Naive B cell (primary cell): ENCODE measurements at places on chromosomes 7 and 10.

DNA sequence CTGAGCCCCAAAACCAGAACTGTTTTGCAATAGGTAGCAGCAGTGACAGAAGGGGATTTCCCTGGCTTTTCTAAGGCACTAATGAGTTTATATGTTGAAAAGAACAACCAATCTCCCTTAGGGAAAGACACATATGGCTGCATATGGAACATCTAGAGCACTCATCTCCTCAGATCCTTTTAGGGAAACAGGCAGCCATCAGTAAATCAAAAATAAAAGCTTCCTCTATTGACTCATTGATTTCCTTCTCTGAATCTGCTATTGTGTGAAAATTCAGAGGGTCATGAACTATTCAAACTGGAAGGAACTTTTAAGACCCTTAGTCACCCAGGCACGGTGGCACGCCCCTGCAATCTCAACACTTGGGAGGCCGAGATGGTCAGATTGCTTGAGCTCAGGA, 110.9 kb upstream of the NANOS1 start:
- no peak for DNase-seq

GRCh38 chr7:152095771-152096170, 70.3 kb downstream of the GALNT11 start:
- no peak for DNase-seq

DNA sequence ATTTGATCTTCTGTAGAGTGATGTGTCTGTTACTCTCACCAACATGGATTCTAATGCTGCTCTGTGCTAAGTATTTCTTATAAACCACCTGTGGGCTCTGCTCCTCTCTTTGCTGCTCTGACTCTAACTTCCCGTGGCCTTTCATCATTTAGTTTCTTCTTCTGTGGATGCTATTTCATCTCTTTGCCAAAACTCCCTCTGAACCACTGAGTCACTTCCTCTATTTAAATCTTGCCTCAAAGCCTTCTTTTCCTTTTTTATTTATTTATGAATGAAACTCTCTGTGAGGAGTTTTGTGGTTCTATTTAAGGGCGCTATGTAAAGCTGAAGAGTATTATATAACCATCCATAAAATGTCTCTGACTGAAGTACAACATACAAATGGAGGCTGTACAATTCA, 538.5 kb downstream of the SUGCT start:
- no peak for DNase-seq

DNA sequence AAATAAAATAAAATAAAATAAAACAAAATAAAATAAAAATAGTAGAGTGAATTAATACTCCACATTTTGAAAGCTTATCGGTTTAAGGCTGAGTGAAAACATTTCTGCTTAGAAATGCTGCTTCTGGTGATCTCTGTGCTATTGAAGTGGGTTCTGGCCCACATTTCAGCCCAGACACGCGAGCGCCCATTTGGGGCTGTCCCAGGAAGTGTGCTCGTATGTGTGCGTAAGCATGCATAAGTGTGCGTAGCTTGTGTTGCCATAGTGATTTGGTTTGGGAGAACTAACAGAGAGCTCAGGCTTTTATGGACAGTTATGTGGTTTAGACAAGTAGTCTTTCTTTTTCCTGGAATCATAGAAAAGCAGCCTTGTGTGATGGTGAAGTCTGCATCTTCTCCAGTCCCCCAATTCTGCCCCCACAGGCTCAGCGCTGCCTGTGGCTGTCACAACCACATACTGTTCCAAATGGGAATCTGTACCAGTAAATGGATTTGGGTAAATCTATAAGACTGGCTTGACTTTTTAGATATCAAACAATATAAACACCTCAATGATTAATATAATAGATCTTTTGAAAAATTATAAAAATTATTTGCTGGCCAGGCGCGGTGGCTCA, 29.8 kb upstream of the PURB start:
- DNase-seq, result peak; percentile 80

DNA sequence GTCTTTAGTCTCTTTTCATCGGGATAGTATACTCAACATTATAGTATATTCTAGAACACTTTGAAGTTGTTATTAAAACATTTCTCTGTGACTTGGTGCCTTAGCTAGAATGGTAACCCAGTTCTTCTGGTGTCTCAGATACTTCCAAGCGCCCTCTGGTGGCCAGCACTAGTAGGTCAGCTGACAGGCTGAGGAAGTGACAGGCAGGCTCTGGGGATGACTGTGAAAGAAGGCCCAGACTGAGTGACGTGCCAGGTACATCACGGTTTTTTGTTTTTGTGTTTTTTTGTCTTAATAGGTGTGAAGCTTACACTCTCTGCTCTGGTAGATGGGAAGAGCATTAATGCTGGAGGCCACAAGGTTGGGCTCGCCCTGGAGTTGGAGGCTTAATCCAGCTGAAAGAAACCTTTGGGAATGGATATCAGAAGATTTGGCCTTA, 5.1 kb downstream of the COMTD1 start:
- peak; percentile 87 for DNase-seq

DNA sequence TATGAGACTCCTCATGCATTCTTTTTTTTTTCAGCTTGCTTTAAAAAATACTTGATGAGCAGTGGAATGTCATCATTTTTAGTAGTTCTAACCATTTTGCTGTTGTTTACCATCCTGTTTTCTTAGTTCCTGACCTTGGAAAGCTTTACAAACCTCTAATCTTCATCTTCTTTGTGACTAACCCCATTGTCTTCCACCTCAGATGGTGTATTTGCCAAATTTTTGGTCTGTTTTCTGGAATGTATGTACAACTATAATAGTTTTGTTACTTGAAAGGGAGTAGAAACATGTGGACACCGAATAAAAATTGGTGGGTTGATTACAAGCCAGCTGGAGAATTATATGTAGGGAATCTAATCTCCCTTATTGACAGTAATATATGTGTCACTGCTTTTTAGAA, 172.7 kb downstream of the SND1 start:
- DNase-seq, result no peak

GRCh38 chr10:77190291-77190690, 447.3 kb downstream of the KCNMA1 start:
- DNase-seq, result no peak

DNA sequence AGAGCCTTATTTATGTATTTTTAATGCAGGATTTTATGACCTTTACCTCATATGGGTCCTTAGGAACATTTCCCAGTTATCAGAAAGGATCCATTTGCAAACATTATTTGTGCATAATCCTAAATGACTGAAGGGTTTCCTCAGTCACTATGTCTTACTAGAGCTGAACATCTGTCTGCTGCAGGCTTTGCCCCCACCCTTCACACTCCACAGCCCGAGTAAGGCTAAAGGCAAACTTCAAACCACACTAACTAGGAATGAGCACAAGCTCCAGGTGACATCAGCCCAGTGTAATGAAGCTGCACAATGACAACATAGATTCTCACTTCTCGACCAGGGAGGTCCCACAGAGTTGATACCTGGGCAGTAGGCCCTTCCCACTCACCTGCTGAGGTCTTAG, 491.3 kb upstream of the MKI67 start:
- DNase-seq, result no peak

- DNase-seq, result no peak
These were observed 9.8 kb upstream of the PARD3 start for GRCh38 chr10:34824870-34825269.

- no peak for DNase-seq
These were observed 84.7 kb downstream of the ARL5B start for GRCh38 chr10:18743926-18744325.

GRCh38 chr10:102347236-102347828, 48.2 kb upstream of the NFKB2 start:
- no peak for DNase-seq

DNA sequence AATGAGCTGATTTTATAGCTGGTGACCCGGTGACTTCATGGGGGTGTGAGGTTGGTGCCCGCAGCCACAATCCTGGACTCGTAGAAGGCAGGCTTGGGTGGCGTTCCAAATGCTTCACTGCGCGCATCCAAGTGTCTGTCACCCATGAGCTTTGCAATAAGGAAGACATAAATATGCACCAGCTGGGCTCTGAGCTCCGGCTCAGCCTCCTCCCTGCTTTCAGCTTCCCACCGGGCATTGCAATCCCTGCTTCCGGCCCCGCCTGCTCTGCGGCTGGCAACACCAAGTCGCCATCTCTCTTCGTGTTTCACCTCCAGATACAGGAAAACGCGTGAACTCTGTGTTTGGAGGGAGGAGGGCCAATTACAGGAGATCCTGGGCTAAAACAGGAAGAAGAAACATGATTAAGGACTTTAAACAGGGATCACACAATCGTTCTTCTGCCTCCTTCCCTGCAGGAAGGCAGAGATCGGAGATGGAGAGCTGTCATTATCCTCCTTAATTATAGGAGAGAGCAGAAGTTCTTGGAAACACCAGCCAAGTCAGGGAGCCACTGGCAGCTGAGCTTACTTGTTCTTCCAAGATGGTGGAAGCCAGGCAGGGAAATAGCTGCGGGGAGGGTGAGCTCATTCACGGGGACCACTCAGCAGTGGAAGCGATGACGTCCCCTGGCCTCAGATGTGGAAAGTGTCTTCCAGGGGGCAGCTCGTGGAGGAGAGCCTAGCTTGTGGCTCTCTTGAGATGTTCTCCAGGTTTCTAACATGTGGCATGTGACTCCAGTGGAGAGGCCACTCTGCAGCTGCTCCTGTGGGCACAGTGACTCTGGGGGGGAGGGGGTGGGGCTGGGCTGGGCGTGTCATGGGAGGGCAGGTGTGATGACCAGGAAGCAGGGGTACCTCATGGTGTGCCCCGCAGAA, 134.9 kb downstream of the CAMK1D start:
- no peak for DNase-seq

DNA sequence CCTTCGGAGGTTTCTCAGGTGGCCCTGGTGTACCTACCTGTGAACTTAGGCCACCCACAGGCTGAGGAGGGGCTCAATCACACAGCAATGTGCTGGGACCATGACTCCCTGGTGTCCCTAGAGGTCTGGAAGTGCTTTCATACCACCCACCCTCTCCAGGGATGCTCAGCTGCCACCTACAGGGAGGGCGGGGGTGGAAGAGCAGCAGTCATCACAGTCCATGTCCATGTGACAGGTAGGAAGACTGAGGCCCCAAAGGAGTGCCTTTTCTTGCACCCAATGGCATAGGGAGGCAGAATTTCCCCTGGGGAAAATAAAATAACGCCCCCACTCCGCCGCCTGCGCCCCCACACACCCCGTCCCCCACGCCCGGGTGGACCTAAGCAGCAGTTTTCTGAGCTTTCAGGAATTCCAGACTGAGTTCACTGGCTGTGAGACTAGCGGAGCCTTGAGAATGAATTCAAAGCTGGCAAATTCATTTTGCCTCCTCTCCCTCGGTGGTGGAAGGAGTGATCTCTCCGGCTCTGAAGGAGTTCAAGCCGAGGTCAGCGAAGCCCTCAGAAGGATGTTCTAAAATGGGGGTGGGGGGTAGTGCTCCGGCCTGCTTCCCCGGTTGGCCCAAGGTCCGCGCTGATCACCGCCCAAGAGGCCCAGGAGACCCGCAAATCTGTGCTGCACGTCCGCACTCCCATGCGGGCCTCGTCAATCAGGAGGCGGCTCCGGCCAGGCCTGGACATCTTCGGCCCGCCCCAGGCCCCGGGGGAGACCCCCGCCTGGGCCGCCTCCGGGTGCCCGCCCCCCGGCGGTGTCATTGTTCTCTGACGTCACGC, 2.1 kb upstream of the ZMIZ1 start:
- no peak for DNase-seq

DNA sequence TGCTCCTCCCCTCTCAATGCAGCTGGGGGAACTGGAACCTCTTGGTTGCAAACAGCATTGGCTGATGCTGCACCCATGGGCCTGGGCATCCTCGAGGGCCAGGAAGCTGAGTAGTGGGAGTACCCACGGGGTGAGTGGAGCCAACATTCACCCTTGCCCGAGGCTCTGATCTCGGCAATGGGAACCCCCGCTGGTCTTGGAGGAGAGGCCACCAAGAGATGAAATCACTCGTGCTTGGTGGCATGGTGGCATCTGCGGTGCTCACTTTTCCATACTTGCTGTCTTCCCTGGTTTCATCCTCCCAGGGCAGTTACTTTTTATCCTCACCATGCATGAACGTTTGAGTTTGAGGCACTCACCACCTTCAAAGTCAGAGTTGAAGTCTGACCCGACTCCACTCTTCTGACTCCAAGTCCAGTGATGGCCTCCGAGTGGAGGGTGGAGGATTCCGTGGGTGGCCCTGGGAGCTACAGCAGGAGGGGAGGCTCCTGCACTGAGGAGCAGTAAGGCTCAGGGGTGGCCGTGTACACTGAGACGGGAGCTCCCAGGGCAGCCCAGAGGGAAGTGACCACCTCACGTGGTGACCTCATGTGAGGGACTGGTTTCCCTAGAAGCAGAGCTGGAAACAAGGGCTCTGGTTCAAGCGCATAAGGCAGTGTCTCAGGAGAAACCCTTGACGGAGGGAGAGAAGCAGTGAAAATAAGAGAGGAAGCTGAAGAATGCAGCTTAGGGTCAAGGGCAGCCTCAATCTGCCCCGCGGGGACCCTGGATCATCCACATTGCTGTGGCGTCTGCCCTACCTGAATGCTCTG, 349.1 kb downstream of the TCERG1L start:
- DNase-seq, result no peak

- DNase-seq, result no peak
These were observed 134.6 kb upstream of the MGMT start for GRCh38 chr10:129332476-129332875.

- DNase-seq, result no peak
These were observed at the start of gene PDE1C for GRCh38 chr7:32070406-32071360. TSS of gene PDE1C (minus strand) at chr7:32070407.

- DNase-seq, result no peak
These were observed 137.3 kb upstream of the EEPD1 start for GRCh38 chr7:36015733-36016132.

DNA sequence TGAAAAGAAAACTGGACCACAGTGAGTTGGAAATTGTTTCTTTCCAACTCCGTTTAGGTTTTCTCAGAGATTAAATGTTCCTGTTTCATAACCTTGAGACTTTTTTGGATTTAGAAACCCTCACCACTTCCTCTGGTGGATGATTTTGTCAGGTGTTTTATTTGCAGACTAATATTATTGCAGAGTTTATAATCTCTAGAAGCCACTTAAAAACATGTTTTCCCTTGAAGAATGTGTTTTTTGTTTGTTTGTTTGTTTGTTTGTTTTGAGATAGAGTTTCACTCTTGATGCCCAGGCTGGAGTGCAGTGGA, 520 bp upstream of the MICU1 start:
- DNase-seq, result no peak

DNA sequence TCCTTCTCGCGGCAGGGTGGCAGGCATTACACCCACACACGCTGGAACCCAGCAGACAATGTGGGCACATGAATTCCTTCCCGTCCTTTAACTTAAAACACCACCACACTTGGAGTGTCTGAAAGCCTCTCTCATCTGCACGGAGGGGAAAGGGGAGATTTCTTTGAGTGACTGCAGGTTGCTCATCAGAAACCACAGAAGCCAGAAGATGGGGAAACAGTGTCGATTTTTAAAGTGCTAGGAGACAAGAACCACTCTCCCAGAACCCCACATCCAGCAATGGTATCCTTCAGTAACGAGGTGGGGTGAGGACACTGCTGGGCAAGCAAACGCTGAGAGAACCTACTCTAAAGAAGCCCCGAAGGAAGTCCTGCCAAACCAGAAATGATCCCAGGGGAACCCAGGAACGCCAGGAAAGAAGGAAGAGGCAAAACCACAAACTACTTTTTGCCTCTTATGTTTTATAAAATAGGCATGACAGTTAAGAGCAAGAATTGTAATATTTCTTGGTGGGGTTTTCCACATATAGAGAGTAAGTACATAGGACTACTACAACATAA, 254.3 kb downstream of the ELFN1 start:
- no peak for DNase-seq

GRCh38 chr7:110442381-110442837, 648.5 kb upstream of the LRRN3 start:
- DNase-seq, result no peak

GRCh38 chr10:64112701-64113355, 591.6 kb downstream of the REEP3 start:
- DNase-seq, result no peak

GRCh38 chr7:48424731-48425130, 253.5 kb downstream of the ABCA13 start:
- no peak for DNase-seq
